ENCODE measurements at places on chromosomes 7 and 10.
A peak's percentile ranks its signal among the peaks of the same experiment; 100 is the strongest.

DNA sequence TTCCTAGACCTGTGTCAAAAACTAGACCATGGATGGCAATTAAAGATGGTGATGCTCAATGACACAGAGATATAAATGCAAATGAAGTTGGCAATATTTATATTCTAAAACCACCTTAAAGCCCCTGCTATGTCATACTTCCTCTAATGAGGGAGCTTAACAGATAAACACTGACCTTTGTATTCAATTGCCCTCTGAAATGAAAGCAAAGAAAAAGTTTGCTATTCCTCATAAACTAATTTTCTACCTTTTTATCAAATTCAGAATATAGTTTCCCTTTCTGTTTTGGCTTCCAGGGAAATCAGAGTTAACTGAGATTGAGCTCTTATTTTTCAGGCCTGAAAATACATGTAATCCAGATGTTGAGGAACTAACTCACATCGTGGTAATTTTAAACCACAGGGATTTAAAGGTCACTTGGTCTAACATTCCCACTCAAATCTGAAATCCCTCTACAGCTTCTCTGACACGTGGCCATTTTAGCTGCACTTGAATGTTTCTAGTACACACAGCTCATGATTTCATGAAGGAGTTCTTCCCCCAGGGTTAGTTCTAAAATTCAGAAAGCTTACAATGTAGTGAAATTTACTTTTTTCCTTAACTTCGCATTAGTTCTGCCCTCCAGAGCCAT, 37.9 kb upstream of the ABCB5 start:
- no peak for DNase-seq

- DNase-seq = peak; percentile 54
Measured at GRCh38 chr10:24866604-24867583, 85.5 kb downstream of the PRTFDC1 start.

DNA sequence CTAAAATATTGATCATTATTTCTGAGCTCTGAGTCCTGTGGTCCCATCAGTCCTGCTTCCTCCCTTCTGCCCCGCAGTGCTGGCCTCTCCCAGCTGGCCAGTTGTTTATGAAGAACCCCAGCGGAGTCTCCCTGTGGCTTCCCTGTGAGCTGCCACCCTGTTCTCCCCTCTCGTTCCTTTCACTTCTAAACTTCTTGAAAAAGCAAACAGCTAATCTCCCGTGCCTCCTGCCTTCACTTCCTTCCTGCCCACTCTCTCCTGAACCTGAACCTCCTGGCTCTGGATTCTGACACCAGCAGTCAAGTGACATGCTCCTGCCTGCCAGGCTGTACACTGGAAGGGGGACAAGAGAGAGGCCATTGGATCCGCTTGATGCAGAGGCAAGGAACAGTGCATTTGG, 63.7 kb upstream of the ZPBP start:
- no peak for DNase-seq

DNA sequence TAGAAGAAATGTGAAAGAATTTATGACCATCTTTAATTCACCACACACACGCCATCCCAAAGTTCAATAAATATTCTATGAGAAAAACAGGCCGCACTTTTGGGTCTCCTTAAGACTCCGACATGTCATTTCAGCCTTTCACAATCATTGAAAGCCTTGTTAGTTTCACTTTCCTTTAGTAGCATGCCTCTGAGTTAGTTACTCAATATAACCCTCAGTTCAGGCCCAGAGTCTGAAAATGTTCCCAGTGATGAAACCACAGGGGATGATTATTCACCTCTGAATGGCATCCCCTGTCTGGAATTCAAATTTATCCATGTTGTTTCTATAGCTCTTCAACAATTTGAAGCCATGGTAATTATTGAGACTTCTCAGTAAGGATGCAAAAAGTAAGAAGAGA, 278.1 kb upstream of the NRP1 start:
- no peak for DNase-seq

GRCh38 chr10:101772017-101772894, 3.7 kb downstream of the FGF8 start:
- DNase-seq = no peak

- DNase-seq = no peak
Measured at GRCh38 chr7:2803755-2804154, 40.4 kb downstream of the GNA12 start.

GRCh38 chr10:8033812-8034465, 20.5 kb upstream of the GATA3 start:
- no peak for DNase-seq

DNA sequence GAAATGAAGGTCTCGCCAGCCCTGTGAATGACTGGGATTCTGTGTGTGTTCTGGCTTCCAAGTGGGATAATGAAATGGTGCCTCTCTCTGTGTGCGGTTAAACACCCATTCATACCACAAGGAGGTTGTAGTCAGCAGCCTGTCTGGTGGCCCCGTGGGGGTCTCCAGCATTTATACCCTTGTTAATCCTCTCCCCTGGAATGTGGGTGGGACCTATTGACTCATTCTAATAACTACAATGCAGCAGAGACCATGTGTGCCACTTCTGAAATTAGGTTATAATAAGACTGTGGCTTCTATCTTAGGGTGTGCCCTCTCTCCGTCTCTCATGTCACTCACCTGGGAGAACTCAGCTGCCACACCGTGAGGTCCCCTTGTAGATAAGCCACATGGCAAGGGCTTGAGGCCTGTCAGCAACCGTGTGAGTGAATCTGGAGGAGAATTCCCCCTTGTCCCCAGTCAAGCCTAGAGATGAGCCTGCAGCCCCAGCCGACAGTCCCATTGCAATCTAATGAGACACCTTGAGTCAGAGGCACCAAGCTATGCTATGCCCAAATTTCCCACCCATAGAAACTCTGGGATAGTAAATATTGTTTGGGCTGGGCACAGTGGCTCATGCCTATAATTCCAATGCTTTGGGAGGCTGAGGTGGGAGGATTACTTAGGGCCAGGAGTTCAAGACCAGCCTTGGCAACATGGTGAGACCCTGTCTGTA, 106.8 kb downstream of the GALNT17 start:
- DNase-seq = no peak

DNA sequence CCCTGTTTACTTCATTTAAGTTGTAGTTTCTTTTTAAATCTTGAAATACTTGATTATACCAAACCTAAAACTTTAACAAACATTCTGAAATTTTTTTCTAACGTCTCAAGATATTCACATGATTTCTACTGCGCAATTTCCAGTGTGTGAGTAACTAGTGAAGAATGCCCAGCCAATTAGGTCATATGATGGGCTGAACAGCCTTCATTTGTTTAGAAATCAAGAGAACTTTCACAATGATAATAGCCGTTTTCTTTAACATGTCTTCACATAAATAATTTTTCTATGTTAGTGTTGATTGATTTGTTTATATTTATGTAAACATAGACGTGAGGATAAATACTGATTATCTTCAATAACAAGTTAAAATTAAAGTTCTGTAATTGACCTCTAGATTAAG, 21.8 kb downstream of the STAM start:
- DNase-seq = no peak

GRCh38 chr10:93907059-93907458, 13.3 kb downstream of the SLC35G1 start:
- no peak for DNase-seq

- DNase-seq = peak; percentile 74
Measured at GRCh38 chr10:46537309-46537708, 19.1 kb downstream of the GPRIN2 start.

DNA sequence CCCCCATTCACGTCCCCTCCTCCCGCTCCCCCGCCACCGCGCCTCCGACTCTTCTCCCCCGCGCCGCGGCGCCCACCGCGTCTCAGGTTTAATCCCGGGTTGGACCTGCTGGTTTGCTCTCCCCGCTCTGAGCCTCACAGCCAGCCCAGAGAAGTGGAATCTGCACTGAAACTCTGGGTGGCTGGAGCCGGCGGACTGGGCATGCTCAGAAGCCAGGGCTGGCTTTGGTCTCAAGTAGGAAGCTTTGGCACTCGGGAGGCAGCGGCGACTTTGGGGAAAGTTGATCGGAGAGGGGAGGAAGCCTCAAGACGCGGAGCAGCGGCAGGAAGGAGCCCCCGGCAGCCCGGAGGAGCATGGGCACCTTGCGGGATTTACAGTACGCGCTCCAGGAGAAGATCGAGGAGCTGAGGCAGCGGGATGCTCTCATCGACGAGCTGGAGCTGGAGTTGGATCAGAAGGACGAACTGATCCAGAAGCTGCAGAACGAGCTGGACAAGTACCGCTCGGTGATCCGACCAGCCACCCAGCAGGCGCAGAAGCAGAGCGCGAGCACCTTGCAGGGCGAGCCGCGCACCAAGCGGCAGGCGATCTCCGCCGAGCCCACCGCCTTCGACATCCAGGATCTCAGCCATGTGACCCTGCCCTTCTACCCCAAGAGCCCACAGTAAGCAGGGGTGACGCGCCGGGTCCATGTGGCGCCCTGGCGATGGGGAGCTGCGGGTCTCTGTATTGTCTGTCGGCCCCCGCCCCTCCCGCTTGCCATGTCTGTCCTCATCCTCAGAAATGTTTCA, at the start of gene PRKG1:
PRKG1 (plus strand) TSS at position 250 of the 791 bp plus-strand sequence.
- DNase-seq = peak; percentile 95

DNA sequence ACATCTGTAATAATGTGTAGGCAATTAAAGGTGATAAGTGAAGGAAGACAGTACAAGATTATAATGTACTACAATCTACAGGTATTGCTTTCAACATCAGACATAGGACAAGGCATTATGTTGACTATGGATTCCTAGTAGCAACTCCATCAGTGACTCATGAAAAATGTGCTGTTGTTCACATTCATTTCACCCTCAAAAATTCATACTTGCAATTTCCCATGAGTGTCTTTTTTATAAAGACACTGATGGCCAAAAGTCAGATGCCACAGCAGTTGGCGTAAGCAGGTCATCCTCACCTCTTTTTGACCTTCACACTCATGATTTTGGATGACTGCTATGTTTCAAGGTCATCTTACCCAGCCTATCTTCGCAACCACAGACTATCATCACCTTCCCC, 100.0 kb upstream of the AMPH start:
- DNase-seq = no peak

- DNase-seq = no peak
Measured at GRCh38 chr7:50728184-50728583, 54.5 kb downstream of the GRB10 start.

DNA sequence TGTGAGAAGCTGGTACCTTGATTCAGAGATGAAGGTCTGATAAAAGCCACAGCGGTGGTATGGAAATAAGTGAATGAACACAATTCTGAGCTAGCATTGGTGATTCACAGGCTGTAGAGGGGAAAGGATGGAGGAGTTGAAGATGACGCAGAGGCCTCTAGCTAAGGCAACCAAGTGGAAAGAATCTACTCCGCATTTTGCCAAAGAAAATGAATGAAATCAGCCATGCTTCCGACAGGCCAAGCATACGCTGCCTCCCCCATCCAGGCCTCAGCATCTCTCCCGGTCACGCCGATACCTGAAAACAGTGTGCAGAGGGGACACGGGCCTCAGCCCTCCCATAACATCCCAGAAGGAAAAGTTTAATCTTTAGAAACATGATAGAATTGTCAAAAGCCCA, 124.3 kb upstream of the UNC5B start:
- peak; percentile 32 for DNase-seq

DNA sequence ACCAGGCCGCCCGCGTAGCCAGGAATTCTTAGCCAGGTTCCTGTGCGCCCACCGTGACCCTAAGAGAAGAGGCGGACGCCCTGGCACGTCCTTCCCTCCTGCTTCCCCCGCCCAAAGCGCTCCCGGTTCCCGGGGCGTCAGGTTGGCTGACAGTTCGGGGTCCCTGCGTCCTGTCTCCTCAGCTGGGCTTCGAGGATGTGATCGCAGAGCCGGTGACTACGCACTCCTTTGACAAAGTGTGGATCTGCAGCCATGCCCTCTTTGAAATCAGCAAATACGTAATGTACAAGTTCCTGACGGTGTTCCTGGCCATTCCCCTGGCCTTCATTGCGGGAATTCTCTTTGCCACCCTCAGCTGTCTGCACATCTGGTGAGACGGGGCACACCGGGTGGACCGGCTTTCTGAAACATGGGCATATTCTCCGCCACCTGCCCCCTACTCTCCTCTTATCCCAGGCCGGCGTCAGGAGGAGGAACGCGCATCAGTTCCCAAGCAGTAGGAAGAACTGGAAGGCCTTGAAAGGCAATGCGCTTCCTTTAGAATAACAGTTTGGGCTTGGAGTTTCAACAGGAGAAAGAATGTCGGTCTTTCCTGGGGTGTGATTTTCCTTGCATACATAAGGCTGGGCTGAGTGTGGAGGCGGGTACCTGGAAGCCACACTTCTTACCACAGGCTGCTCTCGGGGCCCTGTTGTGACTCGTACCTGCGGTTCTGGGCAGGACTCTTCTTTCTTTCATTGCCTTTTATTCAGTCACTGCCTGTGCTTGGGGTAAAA, 728 bp downstream of the CAV2 start:
- DNase-seq = peak; percentile 67

- DNase-seq = no peak
Measured at GRCh38 chr7:21293771-21294170, 134.1 kb upstream of the SP4 start.

- no peak for DNase-seq
Measured at GRCh38 chr7:37601321-37601720, 82.2 kb upstream of the GPR141 start.
